ENCODE measurements at places on chromosomes 4 and X.
A peak's percentile ranks its signal among the peaks of the same experiment; 100 is the strongest.

DNA sequence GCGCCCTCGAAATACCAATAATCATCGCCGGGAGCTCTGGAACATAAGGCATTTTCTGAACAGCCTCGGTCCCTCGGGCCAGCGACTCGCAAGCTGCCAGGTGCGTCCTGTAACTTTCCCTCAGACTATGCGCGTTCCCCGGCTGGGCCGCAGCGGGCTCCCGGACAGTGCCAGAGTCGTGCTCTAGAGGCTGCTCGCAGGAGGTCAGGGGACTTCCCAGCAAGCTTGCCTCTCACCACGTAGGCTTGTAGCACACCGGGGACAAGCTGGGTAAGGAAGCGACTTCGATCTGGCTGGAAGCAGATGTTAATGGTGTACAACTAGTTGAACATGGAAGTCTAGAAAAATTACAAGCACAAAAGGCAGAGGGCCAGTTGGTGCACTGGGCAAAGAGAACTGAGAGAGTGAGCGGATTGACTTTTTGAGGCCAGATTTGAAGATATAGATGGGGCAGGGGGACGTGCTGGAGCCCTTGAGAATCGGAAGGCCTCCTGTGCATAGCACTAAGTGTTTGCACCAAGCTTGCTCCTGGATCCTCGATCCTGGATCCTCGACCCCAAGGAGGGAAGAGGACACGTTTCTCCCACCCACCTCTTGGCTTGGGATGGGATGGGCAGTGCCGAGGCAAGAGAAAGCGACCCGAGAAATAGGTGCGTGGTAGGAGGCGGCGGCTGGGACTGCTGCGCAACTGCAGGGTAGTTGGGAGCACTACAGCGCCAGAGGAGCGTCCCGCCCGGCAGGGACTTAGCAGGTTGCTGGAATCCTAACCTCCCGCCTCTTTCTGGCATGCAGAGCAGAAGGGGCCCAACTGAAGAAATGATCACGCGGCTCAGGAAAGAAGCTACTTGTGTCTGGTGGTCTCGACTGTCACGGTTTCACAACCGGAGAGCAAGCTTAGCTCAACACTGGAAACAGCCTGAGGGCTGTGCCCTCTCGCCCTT, 19.9 kb upstream of the ZIC3 start:
- no peak for DNase-seq

GRCh38 chrX:134148172-134148692, 88.8 kb upstream of the CCDC160 start:
- DNase-seq = no peak

DNA sequence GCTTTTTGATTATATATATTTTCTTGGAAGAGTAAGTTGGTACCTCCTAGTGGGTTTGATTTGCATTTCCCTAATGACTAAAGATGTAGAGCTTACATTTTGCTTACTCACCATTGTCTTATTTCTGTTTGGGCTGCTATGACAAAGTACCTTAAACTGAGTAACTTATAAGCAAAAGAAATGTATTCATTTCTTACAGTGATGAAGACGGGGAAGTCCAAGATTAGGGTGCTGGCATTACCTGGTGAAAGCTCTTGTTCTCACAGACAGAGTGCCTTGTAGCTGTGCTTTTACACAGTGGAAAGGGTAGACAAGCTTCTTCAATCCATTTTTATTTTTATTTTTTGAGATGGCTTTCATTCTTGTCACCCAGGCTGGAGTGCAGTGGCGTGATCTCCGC, 229.2 kb upstream of the AGA start:
- no peak for DNase-seq

DNA sequence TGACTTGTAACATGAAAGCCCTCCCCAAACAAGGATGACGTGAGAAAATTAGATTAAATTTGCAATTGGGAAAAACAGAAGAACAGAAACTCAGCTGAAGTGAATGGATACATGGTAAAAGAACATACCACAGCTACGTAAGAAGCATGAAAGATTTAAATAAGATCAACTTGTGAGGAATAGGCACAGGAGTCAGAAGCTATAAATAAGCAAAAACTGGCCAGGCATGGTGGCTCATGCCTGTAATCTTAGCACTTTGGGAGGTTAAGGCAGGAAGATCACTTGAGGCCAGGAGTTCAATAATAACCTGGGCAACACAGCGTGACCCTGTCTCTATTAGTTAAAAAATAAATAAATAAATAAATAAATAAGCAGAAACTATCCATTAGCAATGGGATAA, 33.6 kb upstream of the ZCCHC13 start:
- no peak for DNase-seq

DNA sequence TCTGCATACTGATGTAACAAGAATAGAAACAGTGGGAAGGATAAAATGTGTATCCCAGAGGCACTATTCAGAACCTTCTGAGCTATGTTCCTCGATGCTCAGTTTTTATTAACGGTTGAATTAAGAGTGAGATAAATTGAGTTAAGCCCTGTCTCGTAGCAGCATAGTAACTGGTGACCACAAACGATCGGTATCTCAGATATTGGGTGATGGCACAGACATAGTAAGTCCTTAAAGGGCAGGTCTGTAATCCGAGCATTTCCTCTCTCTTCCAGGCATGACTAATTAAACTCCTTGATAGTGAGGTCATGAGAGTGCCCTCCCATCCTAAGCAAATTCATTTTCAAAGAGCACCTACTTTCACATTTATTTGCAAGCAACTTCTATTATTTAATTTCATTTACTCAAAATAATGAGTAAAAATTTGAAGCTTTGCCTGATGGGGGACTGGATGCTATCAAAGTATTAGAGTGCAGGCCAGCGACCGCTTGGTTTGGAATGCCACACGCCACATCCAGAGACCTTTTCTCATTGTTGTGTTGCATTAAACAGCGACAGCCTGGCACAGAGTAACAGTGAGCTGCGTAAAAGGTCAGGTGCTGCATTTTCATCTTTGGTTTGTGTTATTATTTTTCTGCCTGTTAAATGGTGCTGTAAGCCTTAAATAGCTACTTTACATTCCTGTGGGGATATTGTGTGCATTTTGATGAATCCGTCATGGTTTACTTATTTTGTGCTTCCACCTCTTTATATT, 101.9 kb downstream of the PCDH7 start:
- DNase-seq = no peak

- DNase-seq = no peak
Observed at GRCh38 chrX:13733506-13733905, 914 bp downstream of the TRAPPC2 start.

- DNase-seq = no peak
Observed at GRCh38 chrX:11445540-11445939, 152.3 kb downstream of the AMELX start.

- no peak for DNase-seq
Observed at GRCh38 chr4:34566091-34566490, 1678.2 kb downstream of the ARAP2 start.

DNA sequence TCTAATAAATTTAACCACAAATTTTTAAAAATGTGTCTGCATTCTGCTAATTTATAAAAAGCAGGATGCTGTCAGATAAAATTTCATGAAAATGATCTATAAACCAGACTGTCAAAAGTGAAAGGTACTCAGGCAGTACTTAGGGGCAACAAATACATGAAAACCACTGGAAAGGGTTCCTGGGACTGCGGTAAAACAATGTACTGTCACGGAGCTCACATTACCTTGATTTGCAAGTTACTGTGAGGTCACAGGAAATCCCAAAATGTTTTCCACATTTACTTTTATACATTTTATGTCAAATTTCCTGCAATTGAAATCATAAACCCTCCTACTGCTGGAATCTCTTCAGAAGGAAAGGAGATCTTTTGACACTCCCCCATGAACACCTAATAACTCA, 45.3 kb downstream of the SHISA3 start:
- DNase-seq = no peak

- no peak for DNase-seq
Observed at GRCh38 chr4:102388611-102389010, 43.3 kb upstream of the SLC39A8 start.

- DNase-seq = peak; percentile 1
Observed at GRCh38 chr4:88219099-88219498, 60.7 kb upstream of the ABCG2 start.

- no peak for DNase-seq
Observed at GRCh38 chr4:139736661-139737060, 71.0 kb downstream of the MGST2 start.

DNA sequence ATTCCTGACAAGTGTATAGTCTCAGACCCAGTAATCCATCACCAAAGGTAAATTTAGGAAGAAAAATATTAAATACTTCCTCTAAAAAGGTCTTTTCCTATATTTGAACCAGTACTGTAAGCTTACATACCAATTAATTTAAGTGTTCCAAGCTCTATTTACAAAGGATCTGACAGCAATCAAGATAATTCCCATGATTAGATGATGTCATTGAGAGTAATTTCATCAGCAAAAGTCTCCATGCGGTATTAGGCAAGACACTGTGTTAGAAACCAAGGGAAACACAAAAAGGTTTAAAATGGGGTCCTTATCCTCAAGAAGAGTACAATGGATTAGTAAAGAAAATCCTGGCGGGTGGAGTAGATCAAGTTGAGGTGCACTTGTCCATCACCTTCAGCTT, 198.5 kb downstream of the PRDM5 start:
- no peak for DNase-seq

- DNase-seq = no peak
Observed at GRCh38 chrX:136488706-136489105, 959 bp downstream of the BRS3 start.

DNA sequence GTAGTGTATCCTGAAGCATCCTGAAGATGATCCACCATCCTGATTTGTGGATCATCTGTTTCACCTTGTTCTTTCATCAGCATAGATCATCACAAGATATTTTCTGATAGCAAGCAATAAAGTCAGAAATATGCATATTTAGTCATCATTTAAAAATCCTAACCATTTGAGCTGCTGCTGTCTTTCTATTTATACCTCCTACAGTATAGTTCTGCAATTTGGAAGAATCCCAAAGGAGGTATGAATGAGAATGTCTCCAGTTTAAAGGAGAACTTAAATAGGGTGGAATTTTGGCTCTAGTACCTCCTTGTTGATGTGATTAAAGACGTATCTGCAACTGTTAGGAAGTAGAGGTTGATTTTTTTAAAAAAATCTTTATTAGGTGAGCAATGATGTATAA, 7.6 kb downstream of the SLC25A14 start:
- DNase-seq = no peak

GRCh38 chrX:48864210-48864609, 28.8 kb upstream of the PCSK1N start:
- no peak for DNase-seq

DNA sequence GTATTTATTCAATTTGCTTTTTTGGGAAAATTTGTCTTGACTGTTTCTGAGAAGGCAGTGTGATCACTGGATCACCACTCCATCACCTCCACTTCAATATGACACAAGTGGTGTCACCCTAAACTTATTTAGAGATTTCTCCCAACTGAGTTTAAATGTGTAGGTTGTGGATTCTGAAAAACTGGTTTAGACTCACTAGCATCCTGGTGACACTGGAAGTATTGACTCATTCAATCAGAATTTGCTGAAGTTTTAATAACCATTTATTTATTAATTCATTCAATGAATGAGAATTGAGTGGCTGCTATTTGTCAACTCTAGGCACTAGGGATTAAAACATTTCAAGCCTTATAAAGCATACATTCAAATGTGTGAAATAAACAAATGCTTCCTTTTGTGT, 819.1 kb upstream of the EPHA5 start:
- DNase-seq = no peak

GRCh38 chr4:139076016-139076744, 60.6 kb downstream of the NOCT start:
- no peak for DNase-seq

GRCh38 chrX:31508338-31508737, 436.5 kb upstream of the FTHL17 start:
- no peak for DNase-seq

- DNase-seq = no peak
Observed at GRCh38 chr4:160563552-160564282, 1460.8 kb downstream of the RAPGEF2 start.

DNA sequence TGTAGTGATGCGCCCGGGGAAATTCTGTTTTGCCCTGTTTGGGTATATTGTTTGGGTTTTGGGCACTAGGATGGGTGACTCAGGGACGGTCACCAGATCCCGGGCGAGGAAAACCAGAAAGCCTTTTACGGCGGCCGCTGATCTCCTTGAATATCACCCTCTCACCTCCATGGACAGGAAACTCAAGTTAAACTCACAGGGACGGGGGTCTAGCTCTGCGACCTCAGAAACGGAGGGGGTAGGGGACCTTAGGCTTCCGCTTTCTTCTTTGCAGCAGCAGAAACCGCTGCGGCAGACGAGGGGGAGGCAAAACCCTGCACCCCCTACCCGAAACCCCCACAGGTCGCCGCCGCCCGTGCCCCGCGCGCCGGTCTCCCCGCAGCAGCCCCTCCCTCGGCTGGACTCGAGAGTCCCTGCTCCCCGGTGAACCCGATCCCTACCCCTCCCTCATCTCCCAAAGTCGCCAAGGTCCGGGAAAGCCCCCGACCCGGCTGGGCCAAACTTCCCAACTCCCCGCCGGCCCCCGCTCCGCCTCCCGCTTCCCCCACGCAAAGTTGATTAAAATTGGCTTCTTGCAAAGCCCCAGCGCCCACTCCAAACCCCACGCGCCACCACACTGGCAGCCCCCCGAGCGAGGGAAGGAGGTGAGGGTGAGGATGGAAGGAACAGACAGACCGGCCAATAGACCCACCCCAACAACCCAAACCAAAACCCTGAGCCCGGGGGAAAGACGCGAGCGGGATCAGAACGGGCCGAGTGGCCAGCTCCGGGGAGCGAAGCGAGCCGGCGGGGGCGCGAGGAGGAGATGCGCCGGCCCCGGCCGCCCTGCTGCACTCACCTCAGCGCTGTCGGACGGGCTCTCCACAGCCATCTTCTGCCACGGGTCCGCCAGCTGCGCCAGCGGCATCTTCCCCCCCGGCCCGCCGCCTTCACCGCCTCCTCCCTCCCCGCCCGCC, 705 bp downstream of the RPS6KA3 start:
- DNase-seq = no peak

DNA sequence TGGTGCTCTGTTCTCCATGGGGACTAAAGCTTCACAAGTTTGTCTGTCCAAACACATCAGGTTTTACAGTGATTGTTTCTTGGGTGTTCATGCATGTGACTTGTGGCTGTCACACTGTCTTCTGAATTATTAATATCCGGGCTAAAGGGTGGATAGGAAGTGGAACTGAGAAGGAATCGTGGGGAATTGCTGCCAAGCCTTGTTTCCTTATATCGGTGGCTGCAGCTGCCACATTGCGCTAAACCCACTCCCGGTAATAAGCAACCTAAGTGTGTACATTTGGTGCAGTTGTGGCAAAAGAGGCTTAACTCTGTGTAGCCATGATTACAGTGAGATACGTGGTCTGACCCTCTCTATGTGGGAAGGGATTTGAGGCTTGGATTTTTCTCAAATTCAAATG, 30.7 kb downstream of the SEPTIN11 start:
- DNase-seq = no peak

GRCh38 chr4:113007151-113007550, 42.3 kb upstream of the ANK2 start:
- no peak for DNase-seq

DNA sequence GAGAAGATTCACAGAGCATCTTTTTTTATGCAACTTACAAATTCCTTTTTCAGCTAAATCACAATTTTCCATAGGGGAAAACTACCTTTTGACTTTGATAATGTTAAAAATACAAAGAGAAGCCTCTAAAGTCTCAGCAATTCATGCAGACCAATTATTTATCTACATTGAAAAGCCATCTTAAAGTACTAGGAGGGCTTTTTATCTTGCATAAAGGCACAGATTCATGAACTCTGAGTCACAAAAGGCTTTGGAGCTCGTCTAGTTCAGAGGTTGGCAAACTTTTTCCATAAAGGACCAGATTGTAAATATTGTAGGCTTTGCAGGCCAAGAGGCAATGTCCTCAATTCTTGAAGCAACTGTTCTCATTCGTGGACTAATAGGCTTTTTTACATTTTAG, 210.4 kb upstream of the HDX start:
- DNase-seq = no peak

- no peak for DNase-seq
Observed at GRCh38 chr4:161291222-161291621, 872.6 kb downstream of the FSTL5 start.

Measured in NCI-H1092 (cell line).